GM19239 (cell line): ENCODE measurements at places on chromosomes 16 and 17.

- DNase-seq = no peak
Measured at GRCh38 chr17:8118769-8119580, 661 bp upstream of the ALOXE3 start.

DNA sequence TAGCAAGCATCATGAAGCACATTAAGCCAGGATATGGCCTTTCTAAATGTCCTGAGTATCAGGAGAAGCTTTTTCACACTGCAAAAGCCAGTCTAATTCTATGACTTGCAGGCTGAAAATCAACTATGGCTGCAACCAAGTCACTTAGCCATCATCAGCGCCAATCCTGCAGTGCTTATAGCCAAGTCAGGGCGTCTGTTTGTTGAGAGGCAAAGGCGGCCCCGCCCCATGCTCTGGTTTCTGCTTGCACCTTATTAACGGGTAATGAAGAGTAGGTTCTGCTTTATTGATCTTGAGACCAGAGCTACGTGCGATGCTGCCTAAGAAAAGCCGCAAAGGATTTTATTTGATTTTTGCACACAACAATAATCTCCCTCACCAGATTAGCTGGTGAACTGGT lies 88.4 kb downstream of the CDH13 start:
- no peak for DNase-seq

DNA sequence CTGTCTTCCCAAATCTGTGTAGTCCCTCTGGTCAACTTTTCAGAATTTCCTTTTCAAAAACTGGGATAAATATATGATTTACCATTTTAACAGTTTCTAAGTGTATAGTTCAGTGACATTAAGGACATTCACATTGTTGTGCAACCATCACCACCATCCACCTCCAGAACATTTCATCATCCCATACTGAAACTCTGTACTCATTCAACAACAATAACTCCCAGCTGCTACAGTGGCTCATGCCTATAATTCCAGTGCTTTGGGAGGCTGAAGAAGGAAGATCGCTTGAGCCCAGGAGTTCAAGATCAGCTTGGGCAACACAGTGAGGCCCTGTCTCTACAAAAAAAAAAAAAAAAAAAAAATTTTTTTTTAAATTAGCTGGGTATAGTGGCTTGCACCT lies 131.0 kb downstream of the AATF start:
- no peak for DNase-seq

GRCh38 chr17:47165137-47165536 lies 24.0 kb downstream of the CDC27 start:
- DNase-seq = no peak

- DNase-seq = no peak
Measured at GRCh38 chr16:25040543-25040942, 25.4 kb upstream of the ARHGAP17 start.

GRCh38 chr17:7992924-7993323 lies 9.5 kb upstream of the GUCY2D start:
- DNase-seq = no peak

DNA sequence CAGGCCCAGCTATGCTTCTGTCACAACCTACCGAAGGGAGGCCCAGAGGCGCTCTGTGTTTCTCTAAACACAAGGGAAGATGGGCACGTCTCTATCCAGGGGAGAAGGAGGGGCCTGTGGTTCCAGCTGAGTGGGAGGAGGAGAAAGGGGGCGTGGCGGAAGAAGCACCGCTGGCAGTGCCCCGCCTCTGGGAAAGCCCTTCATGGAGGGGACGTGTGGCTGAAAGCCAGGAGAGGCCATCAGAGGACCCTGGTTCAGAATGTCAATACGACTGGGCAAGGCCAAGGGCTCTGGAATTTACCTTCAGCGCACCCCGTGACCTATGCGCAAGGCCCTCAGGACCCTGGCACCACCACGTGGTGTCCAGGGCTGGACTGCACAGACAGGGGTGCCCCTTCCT lies 12.3 kb upstream of the SLC38A8 start:
- no peak for DNase-seq

GRCh38 chr17:66423056-66423955 lies 120.9 kb downstream of the PRKCA start:
- no peak for DNase-seq

DNA sequence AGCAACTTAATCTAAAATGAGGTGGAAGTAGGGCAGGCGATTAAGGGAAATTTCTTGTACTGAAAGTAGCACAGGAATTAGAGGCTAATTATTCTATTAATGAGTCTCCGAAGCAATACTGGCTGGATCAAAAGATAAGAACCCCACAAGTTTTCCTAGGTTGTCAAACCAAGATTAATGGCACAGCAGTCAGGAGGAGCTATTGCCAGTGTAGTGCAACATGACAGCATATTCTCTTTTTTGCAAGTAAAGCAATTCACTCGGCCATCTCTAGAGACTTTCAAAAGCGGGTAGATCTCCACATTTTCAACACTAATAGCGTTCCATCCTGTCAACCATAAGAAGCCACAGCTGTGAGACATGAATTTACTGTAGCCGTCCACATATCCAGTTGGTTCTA lies 81.2 kb downstream of the CYB561 start:
- DNase-seq = no peak

- no peak for DNase-seq
Measured at GRCh38 chr16:66069587-66069986, 296.9 kb upstream of the CDH5 start.

DNA sequence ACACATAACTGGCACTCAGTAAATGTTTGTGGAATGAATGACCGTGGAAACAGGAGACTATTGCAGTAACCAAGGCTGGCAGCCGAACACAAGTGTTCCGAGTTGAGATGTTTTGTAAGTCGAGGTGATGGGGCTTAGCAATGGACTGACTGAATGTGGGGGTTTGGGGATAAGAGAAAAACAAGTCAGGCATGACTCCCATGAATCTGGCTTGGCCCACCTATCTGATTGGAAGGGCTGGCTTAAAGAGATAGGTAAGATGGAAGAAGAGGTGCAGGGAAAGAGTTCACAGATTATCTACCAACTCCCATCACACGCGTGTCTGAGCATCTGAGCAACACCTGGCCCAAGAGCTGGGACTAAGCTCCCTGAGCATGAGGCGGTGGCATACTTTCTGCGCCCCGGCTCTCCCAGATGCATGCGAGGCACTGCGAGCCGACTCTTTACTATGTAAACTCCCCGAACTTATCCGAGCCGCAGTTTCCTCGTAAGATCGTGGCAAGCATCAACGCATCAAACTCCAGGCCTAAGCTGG lies 539 bp downstream of the IFT20 start:
- DNase-seq = no peak
